ENCODE measurements at places on chromosomes 2 and 18.

DNA sequence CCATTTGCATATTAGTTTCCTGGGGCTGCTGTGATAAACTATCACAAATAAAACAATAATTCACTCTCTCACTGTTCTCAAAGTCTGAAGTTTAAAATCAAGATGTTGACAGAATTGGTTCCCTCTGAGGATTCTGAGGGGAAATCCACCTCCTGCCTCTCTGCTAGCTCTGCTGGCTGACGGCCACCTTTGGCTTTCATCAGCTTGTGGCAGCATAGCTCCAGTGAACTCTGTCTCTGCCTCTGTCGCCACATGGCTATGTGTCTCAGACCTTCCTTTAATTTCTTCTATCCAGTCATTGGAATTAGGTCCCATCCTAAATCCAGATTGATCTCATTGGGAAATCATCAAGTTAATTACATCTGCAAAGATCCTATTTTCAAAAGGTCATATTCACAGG lies 38.9 kb upstream of the TRIM43 start:
- DNase-seq = no peak

GRCh38 chr2:69779258-69780001 lies 37.5 kb downstream of the ANXA4 start:
- no peak for DNase-seq

DNA sequence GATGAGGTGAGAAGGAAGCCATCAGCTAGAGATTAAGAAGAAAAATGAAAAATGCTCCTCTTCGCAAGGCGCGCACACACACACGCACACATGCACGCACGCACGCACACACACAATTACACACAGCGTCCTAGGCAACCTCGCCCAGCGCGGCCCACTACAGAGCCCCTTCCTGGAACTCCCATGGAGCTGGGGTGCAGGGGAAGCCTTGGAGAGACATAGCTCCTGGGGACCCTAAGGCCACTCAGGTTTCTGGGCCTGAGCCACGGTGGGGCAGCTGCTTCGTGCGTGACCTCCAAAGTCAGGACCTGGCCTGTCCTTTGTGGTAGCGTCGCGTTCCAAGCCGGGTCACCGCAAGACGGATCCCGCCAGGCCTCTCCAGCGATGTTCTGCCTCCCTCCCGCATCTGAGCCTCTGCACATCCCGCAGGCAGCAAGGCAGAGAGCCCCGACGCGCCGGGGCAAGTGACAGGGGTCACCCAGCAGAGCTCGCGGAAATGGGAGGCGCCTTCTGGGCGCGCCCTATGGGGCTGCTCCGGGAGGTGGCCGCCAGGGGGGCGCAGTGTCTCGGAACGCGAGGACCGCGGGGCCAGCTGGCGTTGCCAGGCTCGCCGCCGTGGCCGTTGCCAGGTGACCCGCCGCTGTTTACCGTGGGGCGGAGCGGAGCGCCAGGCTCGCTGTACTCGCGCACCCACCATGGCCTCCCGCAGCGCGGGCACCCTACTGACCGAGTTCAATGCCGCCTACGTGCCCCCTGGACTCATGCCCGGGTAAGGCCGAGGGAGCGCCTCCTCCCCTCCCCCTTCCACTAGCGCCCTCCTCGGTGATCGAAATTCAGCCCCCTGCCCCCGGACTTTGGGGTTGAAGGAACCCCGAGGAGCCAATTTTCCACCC lies 79.0 kb downstream of the CIB4 start:
- DNase-seq = no peak

DNA sequence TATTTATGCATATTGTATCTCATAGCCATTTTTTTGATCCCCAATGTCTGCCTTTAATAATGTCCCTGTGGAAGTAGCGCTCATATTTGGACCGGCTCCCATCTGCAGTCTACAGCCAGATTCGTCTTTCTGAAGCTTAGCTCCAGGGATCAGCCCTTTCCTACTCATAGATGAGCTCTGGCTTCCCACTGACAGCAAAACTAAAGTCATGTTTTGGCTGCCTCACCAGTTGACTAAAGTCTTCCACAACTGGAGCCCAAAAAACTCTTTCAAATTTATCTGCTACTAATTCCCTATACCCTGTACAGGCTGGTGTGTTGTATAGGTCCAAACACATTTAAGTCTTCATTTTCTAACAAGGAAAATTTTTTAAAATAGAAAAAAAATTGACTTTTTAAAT lies 294.2 kb upstream of the HNMT start:
- DNase-seq = no peak

DNA sequence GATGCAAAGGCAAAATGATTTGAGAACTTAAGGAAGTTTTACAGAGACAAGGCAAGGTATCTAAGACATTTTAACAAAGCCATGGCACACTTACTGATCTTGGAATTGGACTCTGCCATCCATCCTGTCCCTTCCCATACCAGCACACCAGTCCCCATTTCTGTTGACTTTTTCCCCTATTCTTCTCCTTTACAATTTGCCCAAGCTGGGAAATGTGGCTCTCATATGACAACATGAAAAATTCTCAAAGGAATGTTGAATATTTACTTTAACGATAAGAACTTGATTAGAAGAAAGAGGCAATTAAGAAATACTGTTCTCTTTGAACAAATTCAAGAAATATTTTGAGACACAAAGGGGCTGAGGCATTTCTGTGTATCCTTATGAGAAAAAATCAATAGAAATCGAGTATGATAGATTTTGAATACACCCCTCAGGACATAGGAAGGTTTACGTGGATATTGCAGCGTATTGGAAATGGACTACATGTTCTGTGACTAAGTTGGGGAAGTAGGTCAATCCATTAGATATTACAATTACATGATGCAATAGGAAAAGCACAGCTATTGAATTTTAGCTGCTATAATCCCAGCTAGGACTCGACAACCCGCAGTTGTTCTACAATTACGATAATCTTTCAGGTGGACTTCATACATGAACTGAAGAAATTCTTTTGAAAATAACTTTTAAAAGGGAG lies 201.6 kb downstream of the TRIB2 start:
- DNase-seq = no peak

- no peak for DNase-seq
Measured at GRCh38 chr2:179898873-179899272, 37.5 kb upstream of the ZNF385B start.

- no peak for DNase-seq
Measured at GRCh38 chr18:42533009-42533575, 578.1 kb downstream of the PIK3C3 start.

GRCh38 chr18:58466636-58467205 lies 162.2 kb downstream of the ALPK2 start:
- no peak for DNase-seq

DNA sequence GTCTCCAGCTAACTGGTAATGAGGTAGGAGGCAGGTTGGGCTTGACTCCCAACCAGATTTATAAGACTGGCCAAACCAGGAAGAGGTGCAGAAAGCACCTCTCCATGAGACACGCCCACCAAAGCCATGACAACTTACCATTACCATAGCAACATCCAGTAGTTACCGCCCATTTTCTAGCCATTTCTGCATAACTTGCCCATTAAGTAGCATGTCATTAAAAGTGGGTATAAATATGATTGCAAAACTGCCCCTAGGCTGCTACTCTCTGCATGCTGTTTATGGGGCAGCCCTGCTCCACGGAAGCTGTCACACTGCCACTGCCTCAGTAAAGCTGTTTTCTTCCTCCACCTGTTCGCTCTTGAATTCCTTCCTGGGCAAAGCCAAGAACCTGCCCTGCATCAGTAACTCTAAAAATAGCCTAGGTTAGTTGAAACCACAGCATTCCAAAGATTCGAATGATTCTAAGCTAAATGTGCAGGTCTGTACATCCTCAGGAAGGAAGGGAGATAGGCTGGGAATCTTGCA lies 131.9 kb downstream of the ATL2 start:
- no peak for DNase-seq

- DNase-seq = no peak
Measured at GRCh38 chr2:99956232-99957030, 186.0 kb downstream of the AFF3 start.

- DNase-seq = no peak
Measured at GRCh38 chr2:105617631-105618350, 126.9 kb upstream of the NCK2 start.

GRCh38 chr2:217832115-217832514 lies 170.7 kb downstream of the TNS1 start:
- no peak for DNase-seq

DNA sequence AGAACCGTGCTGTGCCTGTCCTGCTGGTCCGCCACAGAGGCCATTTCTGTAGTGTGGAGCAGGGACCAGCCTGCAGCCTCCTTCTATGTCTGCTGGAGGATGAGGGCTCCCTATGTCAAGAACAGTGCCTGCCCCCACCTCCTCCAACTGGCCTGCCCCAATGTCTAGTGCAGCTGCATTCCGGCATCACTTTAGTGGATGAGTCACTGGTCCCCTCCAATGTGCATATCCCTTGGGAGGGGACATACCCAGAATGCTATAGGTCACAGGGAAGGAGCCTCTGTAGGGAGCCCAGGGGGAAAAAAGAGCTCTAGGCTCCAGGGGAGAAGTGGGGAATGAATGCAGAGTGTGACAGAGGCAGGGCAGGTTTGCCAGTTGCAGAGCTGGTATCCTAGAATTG lies 219.6 kb downstream of the CELF4 start:
- no peak for DNase-seq

DNA sequence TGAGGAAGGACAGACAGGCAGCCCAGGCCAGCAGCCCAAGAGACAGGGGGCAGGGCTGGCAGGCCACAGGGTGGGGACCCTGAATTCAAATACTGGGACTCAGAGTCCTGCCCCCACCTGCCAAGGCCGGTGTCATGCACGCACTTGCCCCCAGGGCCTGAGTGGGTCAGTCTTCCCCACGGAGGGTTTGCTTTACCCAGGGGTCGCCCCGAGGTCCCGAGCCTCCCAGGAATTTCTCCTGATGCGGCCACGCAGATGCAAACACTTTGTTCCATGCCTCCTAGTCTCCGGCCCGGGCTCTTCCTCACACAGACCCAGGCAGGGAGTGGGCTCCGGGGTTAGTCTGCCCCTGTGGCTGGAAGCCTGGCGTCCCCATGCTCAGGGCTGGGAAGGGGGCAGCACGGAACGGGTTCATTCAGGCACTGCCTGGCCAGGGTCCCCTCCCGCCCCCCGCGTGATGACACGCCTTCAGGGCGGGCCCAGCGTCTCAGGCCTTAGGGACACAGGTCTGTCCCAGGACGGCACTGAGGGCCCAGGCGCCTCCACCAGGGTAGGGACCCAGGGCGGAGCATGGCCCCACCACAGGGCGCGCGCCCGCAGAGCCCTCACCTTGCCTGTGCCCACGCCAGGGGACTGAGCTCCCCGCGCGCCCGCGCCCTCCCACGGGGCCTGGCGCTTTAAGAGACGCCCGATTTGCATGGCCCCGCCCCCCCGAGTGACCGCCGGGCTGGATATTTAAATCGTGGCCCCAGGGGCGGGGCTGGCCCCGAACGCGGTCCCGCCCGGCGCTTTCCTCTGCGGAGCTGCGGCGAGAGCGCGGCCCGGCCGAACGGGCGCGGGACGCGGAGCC lies at the start of gene SNED1:
Gene SNED1 (plus strand): TSS at position 763 of the 850 bp plus-strand sequence. CDS start 220 bp downstream, outside the sequence.
- peak; percentile 32 for DNase-seq

GRCh38 chr2:46346719-46347118 lies 49.5 kb downstream of the EPAS1 start:
- no peak for DNase-seq

DNA sequence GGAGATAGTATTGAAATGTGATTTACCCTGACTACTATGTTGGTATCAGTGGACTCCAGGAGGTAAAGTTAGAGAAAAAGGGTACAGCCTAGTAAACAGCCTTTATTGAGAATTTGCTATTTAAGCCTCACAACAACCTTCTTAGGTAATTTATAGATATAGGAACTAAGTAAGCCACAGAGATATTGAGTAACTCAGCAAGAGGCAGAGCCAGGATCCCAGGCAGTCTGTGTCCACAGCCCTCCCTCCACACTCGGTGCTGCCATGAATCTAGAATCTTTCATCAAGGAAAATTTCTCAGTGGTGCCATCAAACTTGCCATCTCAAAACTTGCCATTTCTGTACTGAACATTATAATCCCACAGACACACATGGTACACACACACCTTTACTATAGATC lies 170.9 kb downstream of the CAPN13 start:
- DNase-seq = no peak

GRCh38 chr18:70022636-70023035 lies 75.0 kb upstream of the CD226 start:
- no peak for DNase-seq

DNA sequence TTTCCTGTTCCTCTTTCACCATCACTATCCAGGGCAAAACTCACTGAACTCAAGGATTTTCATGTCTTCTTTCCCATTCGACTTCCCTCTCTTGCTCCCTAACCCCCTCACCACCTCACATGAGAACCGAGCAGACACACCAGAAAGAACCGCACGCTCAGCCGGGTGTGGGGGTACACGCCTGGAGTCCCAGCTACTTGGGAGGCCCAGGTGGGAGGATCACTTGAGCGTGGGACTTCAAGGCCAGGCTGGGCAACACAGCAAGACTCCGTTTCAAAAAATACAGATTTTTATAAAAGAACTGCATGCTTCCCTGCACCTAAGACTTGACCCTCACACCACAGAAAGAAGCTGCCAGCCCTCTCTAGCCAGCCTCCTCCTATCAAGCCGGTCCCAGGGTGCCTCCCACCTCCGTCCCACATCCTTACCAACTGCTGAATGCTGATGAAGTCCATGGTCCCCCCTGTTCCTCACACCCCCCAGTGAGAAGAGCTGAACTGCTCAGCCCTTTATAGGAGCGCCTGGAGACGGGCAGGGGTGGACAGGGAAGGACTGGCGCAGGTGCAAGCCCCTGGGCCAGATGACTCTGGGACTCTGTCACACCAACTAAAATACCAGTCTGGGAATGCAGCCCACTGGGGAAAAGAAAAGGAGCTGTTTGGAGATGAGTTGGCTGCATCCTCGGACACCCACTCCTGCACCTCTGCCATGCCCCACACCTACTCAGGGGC lies at the start of gene ANKRD23:
Gene ANKRD23 (minus strand): TSS at position 484 of the 731 bp plus-strand sequence. CDS start 29 bp downstream, at position 455.
- DNase-seq = no peak

- DNase-seq = peak; percentile 62
Measured at GRCh38 chr2:27954771-27955383, 64.3 kb downstream of the BABAM2 start.

- no peak for DNase-seq
Measured at GRCh38 chr2:127605691-127606263, 40.2 kb upstream of the GPR17 start.

Data from CD4-positive, alpha-beta T cell treated with Interleukin-15 for 4 hours (primary cell).